Activated CD4-positive, alpha-beta T cell treated with anti-CD3 and anti-CD28 coated beads, Interleukin-2, amount 50 U/mL, for 4 hours (primary cell): ENCODE measurements at places on chromosomes 6 and 20.

DNA sequence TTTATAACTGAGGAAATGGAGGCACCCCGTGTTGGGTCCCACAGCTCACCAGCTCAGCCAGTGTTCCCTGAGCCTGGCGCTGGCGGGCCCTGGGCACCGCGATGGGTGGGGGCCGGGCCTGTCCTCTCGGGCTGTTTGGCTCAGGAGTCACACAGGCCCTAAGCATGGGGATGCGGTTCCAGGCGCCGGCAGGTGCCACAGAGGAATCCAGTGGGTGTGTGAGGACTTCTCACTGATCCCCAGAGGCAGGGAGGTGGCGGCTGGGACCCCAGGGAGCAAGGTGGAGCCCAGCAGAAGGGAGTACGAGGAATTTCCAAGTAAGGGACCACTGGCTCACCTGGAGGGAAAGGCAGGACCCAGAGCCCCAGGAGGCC, 57.5 kb downstream of the IRF4 start:
- no peak for DNase-seq

DNA sequence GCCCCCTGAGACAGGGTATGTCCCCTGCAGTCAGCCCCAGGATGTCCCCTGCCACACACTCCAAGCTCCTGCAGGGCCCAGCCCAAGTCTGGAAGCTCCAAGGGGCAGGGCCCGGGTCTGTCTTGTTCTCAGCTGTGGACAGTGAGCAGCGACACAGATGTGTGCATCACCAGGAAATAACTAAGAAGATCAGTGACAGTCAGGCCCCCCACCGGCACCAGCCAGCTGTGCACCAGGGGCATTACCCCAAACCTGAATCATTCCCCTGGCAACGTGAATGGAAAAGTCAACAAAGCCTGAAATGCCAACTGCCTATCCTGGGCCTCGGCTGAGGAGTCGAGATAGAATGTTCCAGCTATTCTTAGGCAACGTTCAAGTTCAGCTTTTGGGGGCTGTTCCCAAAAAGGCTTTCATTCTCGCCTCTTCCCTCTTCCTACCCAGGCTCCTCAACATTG, 105.0 kb downstream of the PREX1 start:
- DNase-seq, result no peak

DNA sequence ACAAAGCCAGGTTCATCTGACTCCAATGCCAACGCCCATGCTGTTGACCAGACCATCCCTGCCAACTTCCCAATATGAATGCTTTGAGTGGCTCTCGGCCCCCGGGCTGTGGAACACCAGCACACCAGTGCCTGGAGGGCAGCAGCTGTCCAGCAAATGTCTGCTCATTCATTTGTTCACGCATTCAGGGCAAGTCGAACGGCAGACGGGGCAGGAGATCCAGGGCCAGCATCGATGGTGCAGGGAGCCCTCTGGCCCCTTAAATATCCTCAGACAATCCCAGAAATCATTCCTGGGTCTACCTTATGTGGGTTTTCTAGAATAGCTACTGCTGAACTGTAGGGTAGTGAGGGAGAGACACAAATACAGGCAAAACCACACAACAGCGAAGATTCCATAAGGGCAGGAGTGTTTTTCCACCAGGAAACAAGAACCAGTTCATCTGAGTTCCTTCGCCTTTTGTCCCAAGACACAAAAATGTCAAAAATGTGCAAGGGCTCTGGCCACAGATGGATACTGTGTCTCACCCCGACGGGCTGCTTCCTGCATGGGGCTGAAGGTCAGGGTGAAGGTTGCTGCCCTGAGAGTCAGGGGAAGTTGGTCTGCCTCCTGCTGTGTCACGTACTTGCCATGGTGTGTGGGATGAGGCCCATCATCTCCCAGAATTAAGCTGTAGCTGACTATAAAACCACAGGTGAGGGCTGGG, 15.5 kb downstream of the RIPOR3 start:
- DNase-seq, result no peak

- no peak for DNase-seq
Measured at GRCh38 chr6:96286503-96286902, 235.1 kb upstream of the UFL1 start.

DNA sequence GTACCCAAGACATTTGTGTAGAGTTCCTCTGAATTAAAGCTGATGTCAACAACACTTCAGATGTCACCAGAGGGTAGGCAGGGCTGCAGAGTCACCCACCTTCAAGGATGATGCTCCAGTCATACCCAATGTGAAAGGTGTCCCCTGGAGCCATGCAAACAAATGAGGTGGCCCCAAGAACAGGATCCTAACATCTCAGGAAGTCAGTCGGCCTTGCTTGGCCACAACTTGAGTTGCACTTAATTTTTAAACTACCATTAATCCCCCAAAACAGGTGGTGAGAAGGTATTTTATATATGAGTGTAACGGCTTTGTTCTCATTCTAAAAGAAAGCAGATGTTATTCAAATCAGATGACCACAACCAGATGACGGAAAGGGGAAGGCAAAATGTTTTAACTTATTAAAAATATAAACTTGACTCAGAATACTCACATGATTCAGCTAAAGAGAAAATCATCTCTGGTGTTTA, 21.1 kb upstream of the SERPINB1 start:
- DNase-seq, result no peak

- DNase-seq, result no peak
Measured at GRCh38 chr6:45450831-45451230, 73.1 kb upstream of the SUPT3H start.

- peak; percentile 0 for DNase-seq
Measured at GRCh38 chr20:52047811-52048764, 143.5 kb downstream of the ZFP64 start.

DNA sequence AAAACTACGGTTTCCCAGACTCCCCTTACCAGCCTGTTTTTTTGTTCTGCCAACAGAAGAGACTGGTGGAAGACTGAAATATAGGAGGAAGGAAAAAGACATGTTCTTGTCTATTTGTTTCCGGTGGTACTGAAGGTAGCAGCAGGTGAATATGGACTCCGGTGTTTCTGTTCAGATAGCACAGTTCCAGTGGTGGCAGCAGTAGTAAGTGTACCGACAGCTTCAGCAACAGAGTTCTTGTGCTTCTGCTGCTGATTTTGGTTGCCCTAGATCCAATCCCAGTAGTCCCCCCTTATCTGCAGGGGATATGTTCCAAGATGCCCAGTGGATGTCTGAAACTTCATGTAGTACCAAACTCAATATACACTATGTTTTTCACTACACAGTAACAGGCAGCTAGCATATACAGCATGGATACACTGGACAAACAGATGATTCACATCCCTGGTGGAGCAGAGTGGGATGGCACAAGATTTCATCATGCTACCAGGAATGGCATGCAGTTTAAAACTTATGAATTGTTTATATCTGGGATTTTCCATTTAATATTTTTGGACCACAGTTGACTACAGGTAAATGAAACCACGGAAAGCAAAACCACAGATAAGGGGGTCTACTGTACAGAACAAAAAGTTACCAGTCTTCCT, 301.8 kb downstream of the BTBD9 start:
- DNase-seq, result no peak

DNA sequence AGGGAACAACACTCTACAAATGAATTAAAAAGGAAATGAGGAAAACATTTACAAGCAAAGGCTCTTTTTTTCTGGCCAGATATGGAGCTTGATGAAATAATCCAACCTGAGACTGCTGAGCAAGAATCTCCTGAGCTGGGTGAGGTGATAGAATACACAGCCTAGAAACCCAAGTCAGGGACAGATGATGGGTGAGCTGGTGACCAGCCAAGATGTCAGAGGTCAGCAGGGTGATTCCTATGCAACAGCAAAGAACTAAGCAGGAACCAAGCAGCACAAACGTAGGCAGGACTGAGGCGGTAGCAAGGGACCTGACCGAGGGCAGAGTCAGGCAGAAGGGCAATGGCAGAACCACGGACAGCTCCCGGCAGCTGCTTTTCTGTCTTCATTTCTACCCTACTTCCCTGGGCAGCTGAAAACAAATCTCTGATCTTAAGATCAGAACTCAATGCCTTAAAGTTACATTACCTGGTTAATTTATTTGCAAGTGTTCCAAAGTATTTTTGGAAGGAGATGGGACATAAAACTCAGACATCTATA, 75.1 kb downstream of the CDC40 start:
- no peak for DNase-seq

- no peak for DNase-seq
Measured at GRCh38 chr20:42150230-42150629, 532.1 kb upstream of the CHD6 start.

GRCh38 chr6:41651962-41652657, 13.8 kb downstream of the MDFI start:
- DNase-seq, result no peak

- no peak for DNase-seq
Measured at GRCh38 chr20:34528921-34529297, 12.7 kb downstream of the DYNLRB1 start.

- DNase-seq, result no peak
Measured at GRCh38 chr6:119067091-119067490, 11.4 kb downstream of the FAM184A start.

- DNase-seq, result no peak
Measured at GRCh38 chr20:52212943-52213342, 21.4 kb upstream of the ZFP64 start.

GRCh38 chr20:38307371-38308046, 3.6 kb downstream of the BPI start:
- no peak for DNase-seq

DNA sequence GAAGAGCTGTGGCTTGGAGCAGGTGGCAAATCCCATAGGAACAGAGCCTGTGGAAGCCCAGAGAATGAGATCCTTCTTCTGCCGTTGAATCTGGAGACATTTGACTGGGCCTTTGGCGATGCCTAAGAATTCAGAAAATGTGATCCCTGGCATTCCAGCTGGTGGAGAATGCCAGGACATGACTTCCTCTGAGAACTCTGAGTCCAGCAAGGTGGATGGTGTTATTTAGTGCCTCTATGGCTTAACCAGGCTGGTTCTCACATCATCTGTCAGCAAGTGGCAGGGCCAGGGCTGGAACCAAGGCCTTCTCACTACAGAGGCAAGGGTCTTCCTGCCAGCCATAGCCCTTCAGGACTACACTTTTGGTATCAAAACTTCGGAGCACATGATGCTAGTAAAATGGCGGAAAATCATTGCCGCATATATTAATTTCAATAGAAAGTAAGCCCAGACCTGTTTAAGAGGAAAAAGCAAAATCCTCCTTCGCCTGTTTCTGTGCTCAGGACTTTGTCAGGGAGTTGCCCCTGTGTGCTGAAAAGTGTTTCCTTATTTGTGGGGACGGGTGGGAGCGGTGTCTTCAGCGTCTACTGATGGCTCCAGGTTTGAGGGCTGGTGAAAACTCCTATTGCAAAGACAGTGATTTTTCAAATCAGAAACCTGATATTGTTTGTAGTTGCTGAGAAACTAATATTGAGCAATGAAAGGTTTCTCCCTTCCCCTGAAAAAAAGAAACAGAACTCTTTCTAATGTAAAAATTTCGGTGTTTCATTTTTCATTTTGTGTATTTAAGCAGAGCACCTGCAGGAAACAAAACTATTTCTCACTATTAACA, 23.9 kb downstream of the DUSP22 start:
- DNase-seq, result no peak

DNA sequence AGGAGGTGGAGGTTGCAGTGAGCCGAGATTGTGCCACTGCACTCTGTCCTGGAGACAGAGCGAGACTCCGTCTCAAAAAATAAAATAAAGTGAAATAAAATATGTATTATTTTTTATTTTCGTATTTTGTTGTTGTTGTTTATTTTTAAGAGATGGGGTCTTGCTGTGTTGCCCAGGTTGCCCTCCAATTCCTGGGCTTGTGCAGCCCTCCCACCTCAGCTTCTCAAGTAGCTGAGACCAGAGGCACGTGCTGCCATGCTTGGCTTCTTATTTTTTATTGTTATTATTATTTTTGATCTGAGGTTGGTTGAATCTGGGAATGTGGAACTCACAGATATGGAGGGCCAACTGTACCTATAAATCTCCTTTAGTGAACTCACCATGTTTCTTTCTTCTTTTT, 10.1 kb downstream of the KPNA5 start:
- DNase-seq, result no peak

GRCh38 chr6:53327017-53327395, 21.7 kb downstream of the ELOVL5 start:
- DNase-seq, result no peak

- DNase-seq, result no peak
Measured at GRCh38 chr20:62132421-62132820, 10.1 kb downstream of the LSM14B start.

DNA sequence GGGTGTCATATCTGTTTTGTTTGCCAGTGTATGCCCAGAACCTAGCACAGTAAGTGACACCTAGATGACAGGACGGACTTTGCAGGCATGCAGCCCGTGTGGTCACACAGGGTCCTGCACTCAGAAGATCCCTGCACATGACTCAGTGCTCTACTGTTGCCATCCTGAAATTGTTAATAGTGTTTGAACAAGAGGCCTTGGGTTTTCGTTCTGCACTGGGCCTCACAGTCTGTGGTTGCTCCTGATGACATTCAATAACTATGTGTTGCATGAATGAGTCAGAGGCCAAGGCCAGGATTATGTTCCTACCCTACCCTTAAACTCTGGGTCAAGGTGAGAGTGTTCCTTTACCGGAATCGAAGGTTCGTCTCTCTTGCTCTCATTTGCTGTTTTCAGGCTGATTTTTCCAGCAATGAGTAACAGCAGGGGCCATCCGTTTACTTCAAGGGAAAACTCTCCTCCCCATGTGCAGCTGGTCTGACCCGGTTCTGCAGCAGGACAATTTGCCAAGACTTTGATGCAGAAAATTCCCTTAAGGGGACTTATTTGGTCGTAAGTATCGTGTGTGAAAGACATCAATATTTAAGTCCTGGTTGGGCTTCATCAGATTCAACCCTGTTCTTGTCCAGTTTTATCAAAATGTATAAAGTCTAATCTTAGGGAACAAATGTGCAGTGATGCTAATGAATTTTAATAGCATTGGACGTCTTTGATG, 13.0 kb upstream of the PFDN4 start:
- DNase-seq, result no peak

DNA sequence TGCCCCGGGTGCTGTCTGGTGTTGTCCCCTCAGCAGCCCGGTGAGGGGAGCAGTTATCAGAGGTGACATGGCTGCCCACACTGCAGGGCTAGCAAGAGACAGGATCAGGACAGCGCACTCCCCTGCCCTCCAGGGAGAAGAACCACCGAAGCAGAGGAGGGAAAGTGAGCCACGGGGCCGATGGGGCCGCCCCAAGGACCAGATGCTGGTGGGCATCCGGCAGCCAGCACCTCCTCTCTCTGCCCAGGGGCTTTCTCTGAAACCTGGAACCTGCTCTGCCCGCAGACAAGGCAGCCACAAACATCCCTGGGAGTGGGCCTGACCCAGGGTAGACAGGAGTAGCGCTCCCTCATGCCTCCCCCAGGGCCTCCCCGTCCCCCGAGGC, 163.0 kb upstream of the CST7 start:
- DNase-seq, result no peak

GRCh38 chr20:58514321-58515232, 622 bp downstream of the APCDD1L start:
- DNase-seq, result no peak

DNA sequence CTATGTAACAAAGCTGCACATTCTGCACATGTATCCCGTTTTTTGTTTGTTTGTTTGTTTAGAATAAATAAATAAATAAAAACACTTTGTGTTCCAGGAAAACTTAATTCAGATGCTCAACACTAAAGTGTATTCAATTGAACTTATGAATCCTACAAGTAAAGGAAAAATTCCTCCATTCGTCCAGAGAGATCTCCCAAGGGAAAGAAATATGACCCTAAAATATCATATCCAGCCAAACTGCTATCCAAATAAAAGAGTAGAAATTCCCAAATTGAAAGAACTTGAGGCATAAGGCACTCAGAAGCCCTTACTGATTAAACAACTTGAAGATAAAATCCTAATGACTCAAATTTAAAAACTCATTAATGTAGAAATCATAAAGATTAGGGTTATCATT, 90.4 kb downstream of the MOXD1 start:
- no peak for DNase-seq
